ENCODE measurements at places on chromosomes 13 and 19.

DNA sequence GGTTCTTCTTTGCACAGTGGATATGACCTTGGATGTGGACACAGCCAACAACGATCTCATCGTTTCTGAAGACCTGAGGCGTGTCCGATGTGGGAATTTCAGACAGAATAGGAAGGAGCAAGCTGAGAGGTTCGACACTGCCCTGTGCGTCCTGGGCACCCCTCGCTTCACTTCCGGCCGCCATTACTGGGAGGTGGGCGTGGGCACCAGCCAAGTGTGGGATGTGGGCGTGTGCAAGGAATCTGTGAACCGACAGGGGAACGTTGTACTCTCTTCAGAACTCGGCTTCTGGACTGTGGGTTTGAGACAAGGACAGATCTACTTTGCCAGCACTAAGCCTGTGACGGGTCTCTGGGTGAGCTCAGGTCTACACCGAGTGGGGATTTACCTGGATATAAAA lies 9.4 kb downstream of the RFPL4AL1 start:
- no peak for DNase-seq

GRCh38 chr19:45577111-45577905 lies 7.3 kb downstream of the OPA3 start:
- peak; percentile 97 for DNase-seq

DNA sequence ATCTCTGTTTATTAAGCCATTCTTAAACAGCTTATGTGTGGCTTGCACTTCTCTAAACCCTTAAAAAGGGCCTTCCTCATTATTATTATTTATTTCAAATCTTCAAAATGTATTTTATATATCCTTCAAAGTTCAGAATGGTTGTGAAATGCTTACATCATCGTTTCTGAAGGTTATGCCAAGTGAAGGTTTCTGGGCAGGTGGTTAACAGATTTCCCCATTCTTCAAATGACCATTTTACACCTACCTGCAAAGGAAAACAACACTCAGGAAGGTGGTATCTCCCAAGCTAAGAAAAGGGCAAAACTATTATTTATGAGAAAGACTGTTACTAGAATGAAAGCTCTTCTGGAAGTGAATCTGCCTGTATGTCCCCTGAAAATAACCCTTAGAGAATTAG lies 191.6 kb downstream of the SHISA2 start:
- no peak for DNase-seq

- no peak for DNase-seq
These were observed 2.1 kb upstream of the LRP3 start for GRCh38 chr19:33192010-33192409.

- peak; percentile 65 for DNase-seq
These were observed 10.2 kb downstream of the GAS6 start for GRCh38 chr13:113853518-113854237.

DNA sequence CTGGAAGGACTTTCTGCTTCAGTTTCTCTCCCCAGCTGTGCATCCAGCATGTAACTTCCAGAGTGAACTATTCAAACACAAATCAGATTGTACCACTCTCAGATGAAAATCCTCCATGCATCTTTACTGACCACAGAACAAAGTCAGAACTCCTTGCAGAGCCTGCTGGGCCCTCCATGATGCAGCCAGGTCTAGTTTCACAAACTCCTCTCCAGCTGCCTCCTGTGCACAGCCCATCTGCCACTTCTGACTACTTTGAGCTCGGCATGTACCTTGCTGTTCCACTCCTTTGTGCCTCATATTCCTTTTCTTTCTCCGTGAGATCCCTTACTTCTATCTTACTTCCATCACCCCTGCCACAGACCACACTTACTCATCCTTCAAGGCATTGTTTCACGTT lies 31.4 kb downstream of the NALCN start:
- no peak for DNase-seq

DNA sequence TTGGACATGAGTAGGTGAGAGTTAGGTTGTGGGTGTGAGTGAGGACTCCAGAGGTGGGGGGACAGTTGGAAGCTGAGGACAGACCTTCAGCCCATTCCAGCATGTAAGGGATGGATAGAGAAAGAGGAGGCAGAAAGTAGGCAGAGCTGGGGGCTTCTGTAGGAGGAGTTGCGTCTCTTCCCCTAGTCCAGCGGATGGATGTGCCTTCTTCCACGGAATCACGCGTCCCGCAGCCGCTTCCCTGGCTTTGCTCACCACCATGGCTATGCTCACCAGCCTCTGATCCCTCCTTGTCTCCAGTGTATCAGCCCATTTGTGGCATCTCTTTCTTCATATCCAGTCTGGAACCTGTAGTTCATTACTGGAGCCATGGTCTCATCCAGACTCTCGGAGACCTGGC lies 5.6 kb downstream of the UBAC2 start:
- DNase-seq: no peak

- DNase-seq: no peak
These were observed 756.5 kb downstream of the SLITRK1 start for GRCh38 chr13:83125791-83126190.

DNA sequence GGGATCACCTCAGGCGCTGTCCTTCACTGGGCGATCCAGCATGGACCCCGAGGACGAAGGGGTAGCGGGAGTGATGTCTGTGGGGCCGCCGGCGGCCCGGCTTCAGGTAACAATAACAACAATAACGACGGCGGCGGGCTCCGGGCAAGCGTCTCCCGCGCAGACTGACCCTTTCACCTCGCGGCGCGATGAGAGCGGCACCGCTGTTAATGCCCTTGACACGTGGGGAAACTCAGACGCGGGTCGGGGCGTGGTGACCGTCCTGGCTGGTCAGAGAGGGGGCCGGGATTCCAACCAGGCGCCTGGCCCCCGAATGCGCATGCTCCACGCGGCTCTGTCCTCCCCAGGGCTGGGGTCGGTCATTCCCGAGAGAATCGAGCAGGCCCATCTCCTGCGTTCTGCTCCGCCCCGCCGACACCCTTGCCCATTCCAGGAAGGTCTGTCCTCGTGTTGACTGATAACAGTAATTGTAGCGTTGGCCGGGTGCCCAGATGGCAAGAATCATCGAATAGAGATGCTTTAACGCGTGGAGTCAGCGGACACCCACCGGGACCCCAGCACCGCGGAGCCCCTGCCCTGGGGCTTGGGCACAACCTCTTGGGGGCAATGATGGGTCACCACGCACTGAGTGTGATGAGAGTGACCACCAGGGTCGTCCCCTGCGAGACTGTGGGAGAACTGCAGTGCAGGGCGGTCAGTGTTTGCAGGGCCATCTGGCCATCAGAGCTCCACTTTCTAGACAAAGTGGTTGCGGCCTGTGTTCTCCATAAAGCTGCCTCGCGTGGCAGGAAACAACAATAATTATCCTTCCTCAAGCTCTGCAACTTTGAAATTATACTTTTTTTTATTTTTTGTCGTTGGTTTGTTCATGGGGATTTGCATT lies 528 bp downstream of the ZNF8 start:
- DNase-seq: peak; percentile 80

DNA sequence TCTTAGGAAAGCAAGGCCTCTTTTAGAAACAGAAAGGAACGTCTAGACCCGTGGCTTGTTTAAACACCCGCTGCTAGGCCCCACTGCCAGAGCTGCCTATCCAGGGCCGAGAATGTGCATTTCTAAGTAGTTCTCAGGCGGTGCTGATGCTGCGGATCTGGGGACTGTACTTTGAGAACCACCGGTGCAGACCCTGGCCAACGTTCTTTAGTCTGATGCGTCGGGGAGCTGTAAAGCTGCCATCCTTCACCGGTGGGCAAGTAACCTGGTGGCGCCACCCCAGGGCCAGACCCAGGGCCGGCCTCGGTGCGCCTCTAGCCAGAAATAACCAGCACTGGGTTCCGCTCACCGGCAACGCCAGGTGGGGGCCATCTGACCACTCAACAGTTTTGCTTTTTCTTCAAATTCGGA lies 47.1 kb downstream of the TGDS start:
- DNase-seq: peak; percentile 55

DNA sequence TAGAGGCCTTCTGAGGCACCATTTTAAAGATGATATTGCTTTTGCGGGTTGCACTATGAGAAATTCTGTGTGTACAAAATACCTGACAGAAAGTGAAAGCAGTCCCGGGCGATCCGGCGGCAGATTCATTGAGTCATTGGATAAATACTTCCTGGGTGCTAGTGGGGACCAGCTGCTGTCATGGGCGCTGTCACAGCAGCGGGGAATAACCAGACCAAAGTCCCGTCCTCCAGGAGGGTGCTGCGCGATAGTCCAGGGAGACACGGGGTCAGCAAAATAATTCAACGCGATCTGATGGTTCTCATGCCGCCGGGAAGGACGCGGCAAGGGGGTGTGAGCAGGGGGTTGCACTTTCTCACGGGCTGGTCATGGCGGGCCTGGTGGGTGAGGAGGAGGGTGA lies 13.5 kb downstream of the ZFR2 start:
- no peak for DNase-seq

- DNase-seq: no peak
These were observed 7.9 kb downstream of the LIPE start for GRCh38 chr19:42419309-42419708.

GRCh38 chr13:46086985-46087384 lies 17.8 kb downstream of the CPB2 start:
- no peak for DNase-seq

DNA sequence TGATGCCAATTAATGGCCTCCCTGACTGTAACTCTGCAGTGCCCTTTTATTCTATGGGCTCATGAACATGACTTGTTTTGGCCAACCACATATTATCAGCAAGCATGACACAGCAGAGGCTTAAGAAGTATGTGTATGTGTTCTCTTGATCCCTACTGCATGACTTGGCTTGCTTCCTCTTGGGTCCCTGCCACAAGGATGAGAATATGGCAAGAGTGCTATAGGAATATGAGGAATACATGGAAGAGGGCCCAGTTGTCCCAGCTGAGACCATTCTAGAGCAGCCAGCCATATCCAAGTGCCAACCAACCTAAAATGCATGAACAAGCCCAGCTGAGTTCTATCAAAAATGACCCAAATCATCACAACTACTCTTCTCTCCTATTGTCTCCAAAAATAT lies 576.7 kb upstream of the PCDH9 start:
- no peak for DNase-seq

- DNase-seq: peak; percentile 92
These were observed 1.3 kb upstream of the ZIC2 start for GRCh38 chr13:99980201-99980823.

GRCh38 chr19:19738564-19738963 lies 5.7 kb upstream of the ZNF14 start:
- DNase-seq: no peak

GRCh38 chr19:4717191-4717965 lies 6.3 kb downstream of the DPP9 start:
- peak; percentile 97 for DNase-seq

DNA sequence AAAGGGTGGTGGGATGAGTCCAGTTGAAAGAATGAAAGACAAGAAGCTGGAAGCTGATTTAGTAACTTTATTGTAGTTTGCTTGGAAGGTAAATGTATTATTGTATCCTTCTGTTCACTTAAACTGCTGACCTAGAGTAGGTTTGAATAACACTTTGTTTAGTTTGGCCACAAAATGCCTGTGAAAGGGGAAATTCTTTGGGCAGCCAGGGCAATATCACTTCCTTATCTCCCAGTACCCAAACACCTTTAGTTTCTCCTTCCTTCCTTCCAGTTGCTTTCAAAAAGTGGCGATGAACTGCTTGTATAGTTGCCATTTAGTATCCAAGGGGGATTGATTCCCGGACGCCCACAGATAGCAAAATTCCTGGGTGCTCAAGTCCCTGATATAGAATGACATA lies 120.1 kb downstream of the PAN3 start:
- DNase-seq: no peak

GRCh38 chr13:94031609-94032008 lies 447.9 kb downstream of the DCT start:
- DNase-seq: peak; percentile 20

DNA sequence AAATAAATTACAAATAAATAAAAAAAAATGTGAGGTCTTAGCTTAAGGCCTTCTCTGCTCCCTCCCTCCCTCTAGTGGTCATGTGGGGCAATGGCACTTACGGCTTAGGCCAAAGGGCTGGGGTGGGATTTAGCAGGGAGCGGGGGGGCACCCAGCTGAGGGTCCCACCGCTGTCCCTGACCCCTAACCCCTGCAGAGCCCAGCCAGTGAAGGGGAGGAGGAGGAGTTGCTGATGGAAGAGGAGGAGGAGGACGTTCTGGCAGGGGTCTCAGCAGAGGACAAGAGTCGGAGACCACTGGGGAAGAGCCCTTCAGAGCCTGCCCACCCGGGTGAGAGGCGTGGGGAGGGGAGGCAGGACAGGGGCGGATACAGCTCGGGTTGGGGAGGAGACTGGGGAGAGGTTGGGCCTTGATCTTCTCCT lies 9.3 kb downstream of the MPND start:
- DNase-seq: peak; percentile 81

DNA sequence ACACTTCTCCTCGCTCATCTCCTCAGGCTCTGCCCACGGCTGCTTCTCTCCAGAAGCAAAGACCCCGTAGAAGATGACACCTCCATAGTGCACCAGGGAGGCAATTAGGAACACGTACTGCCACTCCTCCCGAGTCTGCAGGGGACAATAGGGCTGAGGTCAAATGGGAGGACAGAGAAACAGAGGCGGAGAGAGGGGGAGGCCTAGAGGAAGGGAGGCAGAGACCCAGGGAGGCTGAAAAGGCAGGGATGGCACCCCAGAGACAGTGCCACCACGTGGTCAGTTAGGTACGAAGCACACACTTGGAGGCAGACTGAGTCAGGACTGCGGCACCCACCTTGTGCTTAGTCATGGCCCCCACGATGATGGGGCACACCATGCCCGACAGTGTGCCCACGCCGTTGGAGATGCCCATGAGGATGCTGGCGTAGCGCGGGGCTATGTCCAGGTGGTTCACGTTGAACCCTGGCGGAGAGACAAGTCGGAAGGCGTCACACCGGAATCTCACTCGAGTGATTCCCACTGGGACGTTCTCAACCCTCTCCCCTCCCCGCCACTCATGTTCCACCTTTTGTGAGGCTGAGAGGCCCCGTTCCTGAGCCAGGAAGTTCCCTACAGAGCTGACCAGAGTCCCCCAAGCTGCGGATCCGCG lies 5.6 kb downstream of the GFY start:
- no peak for DNase-seq

- DNase-seq: no peak
These were observed 3.9 kb upstream of the KLK15 start for GRCh38 chr19:50837300-50837699.

GRCh38 chr13:112136095-112136494 lies 69.1 kb downstream of the SOX1 start:
- DNase-seq: no peak

DNA sequence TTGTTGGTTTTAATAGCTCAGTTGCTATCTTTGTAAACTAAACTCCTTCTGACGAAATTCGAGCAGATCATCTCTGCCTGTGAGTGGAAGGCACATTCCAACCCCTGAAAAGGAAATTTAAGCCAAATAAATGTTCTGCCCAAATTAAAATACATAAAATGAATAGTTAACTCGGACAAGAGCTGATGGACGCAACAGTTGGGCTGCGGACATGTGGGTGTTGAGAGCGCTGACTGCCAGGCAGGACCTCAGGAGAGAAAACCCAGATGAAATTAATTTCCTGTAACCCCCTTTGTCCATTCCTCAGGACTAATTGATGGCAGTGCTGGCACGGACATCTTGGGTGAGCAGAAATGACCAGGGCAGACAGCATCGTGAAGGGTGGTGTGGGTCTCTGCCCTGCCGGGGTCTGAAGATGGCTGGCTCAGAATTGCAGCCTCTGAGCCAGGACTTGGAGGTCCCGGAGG lies 86.5 kb downstream of the TSHZ3 start:
- DNase-seq: peak; percentile 55

GRCh38 chr19:49205114-49205513 lies 47.5 kb downstream of the TRPM4 start:
- no peak for DNase-seq

All from choroid plexus epithelial cell (primary cell).